ENCODE measurements at places on chromosomes 2 and 18.

DNA sequence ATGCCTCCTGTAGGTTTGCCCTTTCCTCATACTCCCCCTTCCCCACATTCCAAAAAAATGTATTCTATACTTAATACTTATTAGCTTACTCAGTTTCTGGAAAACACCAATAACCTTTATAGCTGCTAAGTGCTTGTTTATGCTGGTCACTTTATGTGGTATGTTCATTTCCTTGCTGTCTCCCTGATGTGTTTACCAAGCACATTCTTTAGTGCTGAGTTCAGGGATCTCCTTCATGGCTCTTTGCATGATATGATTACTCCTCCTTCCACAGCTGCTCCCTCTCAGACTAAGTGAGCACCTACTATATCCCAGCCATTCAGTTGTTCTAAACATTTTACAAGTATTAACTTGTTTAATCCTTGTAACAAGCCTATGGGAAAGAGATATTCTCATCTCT, 698.3 kb upstream of the FANCL start:
- peak; percentile 91 for DNase-seq

GRCh38 chr18:155688-156087, 2.7 kb upstream of the USP14 start:
- DNase-seq = no peak

DNA sequence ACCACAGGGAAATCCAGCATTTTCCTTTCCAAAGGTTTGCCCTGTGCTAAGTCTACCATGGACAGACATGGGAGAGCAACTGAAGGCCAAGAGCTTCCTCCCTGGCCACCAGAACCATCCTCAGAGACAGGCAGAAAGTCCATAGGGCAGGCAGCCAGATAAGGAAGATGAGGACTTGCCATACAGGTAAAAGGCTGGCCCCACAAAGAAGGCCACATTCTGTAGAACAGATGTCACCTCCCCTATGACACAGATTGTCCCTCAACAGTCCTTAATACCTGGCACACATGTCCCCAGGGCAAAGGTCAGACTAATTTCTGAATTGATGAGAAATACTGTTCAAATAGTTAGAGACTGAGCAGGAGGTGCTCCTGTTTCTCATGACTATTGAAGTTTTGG, 52.0 kb downstream of the FECH start:
- DNase-seq = no peak

GRCh38 chr2:203690117-203690431, 16.4 kb upstream of the CD28 start:
- no peak for DNase-seq

DNA sequence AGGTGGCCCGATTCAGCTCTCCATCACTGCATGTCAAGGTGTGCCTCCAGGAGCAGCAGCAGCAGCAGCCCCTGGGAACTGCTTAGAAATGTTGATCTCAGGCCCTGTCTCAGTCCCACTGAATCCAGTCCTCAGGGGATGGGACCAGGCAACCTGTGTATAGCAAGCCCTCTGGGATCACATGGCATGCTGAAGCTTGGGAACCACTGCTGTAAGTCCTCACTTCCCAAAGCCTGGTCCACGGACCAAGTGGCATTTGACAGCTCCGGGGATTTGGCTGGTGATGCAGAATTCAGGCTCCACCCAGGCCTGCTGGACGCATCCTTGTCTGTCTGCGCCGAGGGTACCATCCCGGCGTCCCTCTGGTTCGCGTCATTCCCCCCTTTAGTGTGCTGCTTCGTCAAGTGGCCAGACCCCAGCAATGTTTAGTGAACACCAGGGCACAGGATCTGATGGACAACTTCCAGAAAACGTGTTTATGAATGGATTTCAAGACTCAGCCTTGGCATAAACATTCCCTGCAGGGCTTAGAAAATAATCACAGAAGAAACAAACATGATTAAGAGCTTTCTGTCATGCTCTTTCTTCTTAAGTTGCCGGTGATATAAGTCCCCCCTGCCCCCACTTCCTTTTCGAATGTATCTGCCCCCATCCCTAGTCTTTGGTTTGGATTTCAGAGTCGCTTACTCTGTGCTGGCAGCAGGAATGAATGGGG, 234.0 kb downstream of the GBX2 start:
- no peak for DNase-seq

- DNase-seq = no peak
Measured at GRCh38 chr18:8299054-8299980, 309.9 kb upstream of the RAB12 start.

Measured in EH (cell line).